Dermis blood vessel endothelial cell (primary cell): ENCODE measurements at places on chromosomes 16 and 17. TPM values are rescaled to one million over a fixed set of nuclear protein-coding genes. Genes with fewer than 3 reads are reported as not detected.

Gene UTS2R
- not detected in 2 replicates for total RNA-seq

Gene GID4
- 6.3 and 8.8 TPM in 2 replicates for total RNA-seq

- no peak for DNase-seq
Observed at GRCh38 chr16:79272141-79272577, 328.4 kb downstream of the MAF start.

Gene OR4D1
- not detected in 2 replicates for total RNA-seq

DNA sequence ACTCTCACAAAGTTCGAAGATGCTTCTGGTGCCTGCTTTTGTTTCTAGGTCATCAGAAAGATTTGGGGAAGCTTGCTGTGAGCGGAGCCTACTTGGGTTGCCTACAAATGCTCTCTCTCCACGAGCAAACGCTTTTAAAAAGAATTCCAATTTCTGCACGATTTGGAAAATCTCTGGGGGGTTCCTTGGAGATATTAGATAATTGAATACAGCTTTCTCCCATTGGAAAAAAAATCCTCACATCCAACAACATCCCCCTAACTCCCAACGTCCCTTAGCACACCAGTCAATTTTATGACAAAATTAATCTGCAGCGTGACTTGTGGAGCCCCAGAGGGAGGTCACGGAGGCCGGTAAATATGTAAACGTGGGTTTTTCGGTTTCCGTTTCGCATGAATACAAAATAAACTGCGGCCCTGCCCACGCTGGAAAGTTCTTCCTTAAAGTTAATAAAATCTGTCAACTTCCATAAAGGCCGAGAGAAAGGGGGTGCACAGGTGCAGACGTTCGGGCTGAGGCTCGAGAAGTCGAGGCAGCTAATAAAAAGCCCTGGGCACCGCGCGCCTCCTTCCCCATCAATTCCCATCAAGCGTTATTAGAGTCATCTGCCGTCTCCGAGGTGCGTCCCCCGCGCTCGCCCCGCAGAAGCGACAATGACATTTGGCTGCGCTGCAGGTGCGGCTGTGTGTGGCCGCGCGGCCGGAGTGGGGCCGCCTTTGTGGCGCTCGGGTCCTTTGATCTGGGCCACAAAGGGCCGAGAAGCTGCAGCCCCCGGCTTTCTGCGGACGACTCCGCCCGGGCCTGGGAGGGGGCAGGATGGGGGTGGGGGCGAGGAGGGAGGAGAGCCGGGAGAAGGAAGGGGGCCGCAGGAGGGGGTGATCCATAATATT is 37.6 kb downstream of the SALL1 start:
- no peak for DNase-seq

- DNase-seq: no peak
Observed at GRCh38 chr17:50908140-50908859, 42.1 kb upstream of the TOB1 start.

DNA sequence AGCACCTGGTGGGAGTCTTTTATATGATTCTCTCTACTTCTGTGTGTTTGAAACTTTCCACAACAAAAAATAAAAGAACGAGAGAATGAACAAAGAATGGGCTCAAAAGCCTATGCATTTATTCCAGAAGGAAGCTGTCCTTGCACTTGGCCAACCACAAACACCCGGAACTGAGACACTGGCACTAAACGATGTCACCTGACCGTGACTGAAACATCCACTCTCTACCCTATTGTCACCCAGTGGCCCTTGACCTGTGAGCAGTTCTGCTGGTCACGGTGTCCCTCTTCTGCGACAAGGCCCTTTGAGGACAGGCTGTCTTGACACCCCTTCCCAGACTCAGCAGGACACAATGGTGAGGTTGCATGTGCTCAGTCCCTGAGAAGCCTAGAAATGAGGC is 56.6 kb downstream of the TEKT5 start:
- no peak for DNase-seq

Gene TBC1D28
- not detected in 2 replicates for total RNA-seq

Gene CMC2
- total RNA-seq: 35.7 and 47.4 TPM in 2 replicates

DNA sequence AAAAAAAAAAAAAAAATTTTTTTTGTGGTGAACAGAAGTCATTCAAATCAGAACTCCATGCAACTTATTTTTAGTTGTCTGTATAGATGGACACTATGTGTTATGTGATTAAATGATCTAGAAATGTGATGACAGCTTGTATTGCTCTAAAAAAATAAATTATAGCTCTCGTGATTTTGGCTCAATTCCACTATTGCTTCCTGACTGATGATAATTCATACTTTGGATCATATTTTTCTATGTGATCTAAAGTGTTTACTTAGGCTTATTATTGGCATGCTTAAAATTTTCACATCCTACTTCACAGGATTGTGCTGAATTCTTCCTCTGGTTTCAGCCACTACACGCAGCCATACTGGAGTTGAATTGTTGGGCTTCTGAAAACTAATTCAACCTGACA is 76.8 kb downstream of the RPGRIP1L start:
- peak; percentile 42 for DNase-seq

Gene NPB
- total RNA-seq: 0.28 TPM in 1 of 2 replicates, not detected in the other

Gene C17orf78
- total RNA-seq: not detected in 2 replicates

GRCh38 chr17:73311781-73312641 is at the start of gene CDC42EP4:
CDC42EP4 (minus strand) TSS chr17:73312001; CDS start chr17:73286500, 25,501 bp downstream.
- DNase-seq: peak; percentile 95

Gene CDRT15L2
- not detected in 2 replicates for total RNA-seq

GRCh38 chr16:21101631-21102420 is 48.8 kb downstream of the DNAH3 start:
- DNase-seq: peak; percentile 29

GRCh38 chr17:35056013-35056412 is 7.5 kb downstream of the RFFL start:
- no peak for DNase-seq

Gene ITGAL
- not detected in 2 replicates for total RNA-seq

GRCh38 chr16:11017499-11017898 is 73.1 kb downstream of the CLEC16A start:
- DNase-seq: no peak

GRCh38 chr17:10635290-10635689 is 21.8 kb downstream of the MYH3 start:
- DNase-seq: no peak

Gene FOXK2
- 35.1 and 38.2 TPM in 2 replicates for total RNA-seq

DNA sequence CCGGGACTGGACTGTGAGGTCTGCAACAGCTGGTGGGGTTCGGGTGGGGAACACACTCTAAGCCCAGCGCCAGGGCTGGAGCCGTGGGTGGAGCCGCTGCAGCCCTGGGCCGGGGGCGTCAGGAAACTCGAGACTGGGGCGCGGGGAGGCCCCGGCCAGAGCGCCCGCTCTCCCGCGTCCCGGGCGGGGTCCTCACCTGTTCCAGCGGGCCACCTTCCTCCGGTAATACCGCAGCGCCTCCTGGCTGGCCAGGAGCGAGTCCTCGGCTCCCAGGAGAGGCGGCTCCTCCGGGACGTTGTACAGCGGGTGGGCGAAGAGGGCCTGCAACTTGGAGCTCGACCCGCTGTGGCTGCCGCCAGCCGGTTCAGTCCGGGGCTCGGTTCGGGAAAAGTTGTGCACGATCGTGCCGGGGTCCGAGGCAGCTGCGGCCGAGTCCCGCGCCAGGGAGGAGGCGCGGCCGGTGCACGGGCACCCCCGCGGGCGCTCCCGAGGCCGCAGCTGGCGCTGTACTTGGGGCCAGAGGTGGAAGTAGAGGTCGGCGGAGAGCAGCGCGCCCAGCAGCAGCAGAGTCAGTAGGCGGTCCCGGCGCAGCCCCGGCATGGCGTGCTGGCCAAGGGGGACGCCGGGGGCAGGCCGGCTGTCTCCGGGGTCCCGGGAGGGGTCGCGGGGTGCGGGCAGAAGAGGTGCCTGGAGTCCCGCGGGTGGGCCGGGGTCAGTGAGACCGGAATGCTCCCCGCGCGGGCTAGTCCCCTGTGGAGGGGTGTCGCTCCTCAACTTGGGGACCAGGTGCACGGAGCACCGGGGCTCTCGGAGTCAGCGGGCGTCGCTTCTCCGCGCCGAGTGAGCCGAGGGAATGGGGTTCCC is 868 bp downstream of the FAM20A start:
- peak; percentile 14 for DNase-seq

Gene PHOSPHO1
- 0.14 TPM in 1 of 2 replicates, not detected in the other for total RNA-seq

Gene CTRL
- total RNA-seq: 0.17 and 0.88 TPM in 2 replicates
